ENCODE measurements at places on chromosomes 2 and 18.
A peak's percentile ranks its signal among the peaks of the same experiment; 100 is the strongest.

DNA sequence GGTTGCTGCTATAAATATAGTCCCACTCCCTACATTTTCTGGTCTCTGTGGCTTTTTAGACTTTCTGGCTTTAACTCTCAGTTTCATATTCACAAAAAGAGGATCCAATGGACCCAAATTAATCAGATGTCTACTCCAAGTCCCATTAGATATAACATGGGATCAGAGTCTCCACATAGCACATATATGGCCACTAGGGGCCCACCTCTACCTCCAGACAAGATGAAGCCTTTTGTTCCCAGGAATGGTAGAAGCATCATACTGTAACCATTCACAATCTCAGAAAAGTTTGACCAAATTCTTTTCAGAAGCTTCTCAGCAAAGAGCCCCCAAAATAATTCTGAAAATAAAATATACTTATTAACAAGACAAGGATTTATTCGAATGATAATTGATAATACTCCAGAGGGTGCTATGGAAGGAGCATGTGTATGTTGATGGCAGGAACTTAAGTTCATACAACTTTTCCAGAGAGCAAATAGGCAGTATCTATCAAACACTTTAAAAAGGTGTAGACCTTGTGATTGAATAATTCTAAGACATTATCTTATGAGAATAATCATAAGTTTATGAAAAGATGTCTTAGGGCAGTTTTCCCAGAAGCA is 382.3 kb upstream of the CRIM1 start:
- peak; percentile 43 for DNase-seq

GRCh38 chr2:142058149-142058548 is 72.7 kb downstream of the LRP1B start:
- DNase-seq = no peak

DNA sequence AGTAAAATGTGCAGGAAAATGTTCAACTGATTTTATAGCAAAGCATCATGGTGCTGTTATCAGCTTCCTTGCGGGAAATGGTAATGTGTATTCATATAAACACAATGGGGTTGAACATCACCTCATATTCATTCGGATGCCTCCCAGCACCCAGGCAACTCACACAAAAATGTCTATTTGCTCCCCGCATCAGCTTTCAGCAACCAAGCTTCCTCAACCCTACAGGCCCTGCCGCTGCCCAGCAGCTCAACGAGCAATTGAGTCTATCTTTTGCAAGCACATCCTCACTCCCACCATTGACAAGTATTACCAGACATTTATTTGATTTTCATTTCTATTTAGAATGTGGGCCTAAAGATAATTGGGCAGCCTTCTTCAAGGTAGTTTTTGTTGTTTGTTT is 2161.4 kb upstream of the PIK3C3 start:
- no peak for DNase-seq

DNA sequence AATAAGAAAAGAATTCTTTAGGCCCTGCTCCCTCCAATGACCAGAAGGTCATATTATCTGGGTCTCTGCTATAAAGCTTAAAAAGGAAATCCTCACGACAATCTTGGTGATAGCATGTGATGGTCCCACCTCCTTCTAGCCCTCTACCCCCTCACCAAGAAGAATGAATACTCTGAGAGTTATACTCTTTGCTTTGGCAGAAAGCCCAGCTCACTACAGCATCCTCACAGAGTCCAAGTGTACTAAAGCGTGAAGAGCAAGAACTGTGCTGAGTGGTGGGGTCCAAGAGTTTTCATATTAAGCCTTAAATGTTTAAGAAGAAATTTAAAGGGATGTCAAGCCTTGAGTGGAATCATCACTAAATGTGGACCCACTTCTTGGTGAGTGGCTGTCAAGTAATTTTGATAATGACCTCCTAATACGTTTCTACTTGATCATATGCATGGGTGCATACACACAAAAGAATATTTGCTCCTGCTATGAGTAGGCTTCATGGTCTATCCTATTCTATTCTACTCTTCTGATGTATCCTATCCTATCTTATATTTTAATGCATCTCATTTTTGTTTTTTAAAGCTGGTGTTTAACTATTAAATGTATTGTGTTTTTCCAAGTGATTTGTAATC is 16.5 kb upstream of the SERPINB7 start:
- no peak for DNase-seq

GRCh38 chr2:100211521-100211920 is 69.1 kb upstream of the AFF3 start:
- no peak for DNase-seq

DNA sequence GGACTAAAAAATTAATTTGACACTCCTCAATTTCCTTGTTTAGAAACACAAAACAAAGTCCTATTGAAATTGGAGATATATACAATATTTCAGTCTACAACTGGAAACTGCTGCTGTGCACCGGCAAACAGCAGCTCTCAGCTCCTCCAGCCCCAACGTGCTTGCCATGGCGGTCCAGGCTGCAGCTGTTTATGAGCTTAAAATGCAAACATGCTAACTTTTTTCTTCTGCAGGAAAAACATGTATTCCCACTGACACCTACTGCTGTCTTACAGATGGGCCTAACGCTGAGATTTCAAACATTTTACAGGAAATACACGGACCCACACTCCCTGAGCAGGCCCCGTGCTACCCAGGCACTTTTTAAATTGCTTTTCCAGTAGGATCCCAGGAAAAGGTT is 195.5 kb downstream of the BCL11A start:
- no peak for DNase-seq

GRCh38 chr18:47163241-47163640 is 12.9 kb downstream of the IER3IP1 start:
- DNase-seq = peak; percentile 62

GRCh38 chr2:98140210-98140609 is 53.2 kb downstream of the VWA3B start:
- no peak for DNase-seq

- peak; percentile 96 for DNase-seq
Observed at GRCh38 chr2:96116879-96117533, 635 bp upstream of the ADRA2B start.

GRCh38 chr18:7291046-7291445 is 60.2 kb downstream of the LRRC30 start:
- no peak for DNase-seq

DNA sequence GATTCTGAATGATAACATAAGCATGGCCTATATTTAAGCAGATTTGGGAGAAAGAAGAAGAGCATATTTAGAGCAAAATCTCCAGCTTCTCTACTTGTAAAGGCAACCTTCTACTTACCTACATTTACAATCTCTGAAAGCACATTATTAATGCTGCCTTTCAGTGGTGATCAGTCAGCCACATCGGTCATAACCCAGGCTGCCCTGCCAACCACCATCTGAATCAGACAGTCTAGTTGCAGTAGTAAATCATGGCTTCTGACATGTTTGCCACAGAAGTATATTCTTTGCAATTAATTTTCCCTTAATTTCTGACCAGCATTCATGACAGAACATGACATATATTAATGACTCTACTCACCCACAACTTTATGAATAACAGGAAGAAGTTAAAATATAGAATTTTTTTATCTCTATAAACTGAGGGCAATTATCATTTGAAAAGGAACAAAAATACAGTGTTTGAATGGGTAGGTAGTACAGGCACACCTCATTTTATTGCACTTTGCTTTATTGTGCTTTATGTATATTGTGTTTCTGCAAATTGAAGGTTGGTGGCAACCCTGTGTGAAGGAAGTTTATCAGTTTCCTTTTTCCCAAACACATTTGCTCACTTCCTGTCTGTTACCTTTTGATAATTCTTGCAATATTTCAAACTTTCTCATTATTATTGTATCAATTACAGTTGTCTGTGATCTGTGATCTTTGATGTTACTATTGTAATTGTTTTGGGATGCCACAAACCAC is 531.6 kb upstream of the CHAC2 start:
- no peak for DNase-seq

DNA sequence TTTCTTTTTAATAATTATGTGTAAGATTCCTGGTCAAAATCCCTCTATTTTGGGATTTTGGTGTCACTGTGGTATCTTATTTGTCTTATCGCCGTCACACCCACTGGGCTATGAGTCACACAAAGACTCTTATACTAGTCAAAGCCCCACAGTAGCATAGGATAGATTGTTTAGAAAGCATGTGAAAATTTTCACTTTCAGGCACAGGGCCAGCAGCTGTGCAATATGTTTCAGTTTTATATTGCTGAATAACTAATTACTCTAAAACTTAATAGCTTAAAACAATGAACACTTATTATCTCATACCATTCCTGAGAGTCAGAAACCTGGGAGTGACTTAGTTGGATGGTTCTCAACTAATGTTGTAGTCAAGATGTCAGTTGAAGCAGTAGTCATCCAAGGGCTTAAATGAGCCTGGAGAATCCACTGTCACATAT is 24.0 kb downstream of the CFAP210 start:
- DNase-seq = peak; percentile 28

DNA sequence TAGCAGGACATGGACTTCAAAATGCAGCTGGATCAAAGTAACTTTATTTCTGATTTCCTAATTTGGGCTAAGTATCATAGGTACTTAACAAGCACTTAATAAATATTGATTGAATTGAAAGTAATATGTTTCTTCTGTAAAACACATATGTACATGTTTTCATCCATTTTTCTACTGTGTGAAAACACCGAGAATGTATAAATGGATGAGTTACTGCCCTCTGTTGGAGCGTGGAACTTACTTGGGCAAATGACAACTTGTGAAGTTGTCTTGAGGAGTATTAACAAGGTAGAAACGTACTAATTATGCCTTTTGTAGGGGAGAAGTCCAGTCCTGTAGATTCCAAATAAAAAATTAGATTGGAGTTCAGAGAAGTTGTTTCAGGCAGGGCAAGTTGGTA is 87.2 kb downstream of the PHLPP1 start:
- no peak for DNase-seq
